Gastroesophageal sphincter (tissue), 4 donors: ENCODE measurements at places on chromosomes 16 and 17. TPM values are rescaled to one million over a fixed set of nuclear protein-coding genes. Genes with fewer than 3 reads are reported as not detected.

Gene NPIPB6
- not detected for total RNA-seq

GRCh38 chr17:34474706-34475105 lies 104.7 kb upstream of the TMEM132E start:
- no peak for ATAC-seq

DNA sequence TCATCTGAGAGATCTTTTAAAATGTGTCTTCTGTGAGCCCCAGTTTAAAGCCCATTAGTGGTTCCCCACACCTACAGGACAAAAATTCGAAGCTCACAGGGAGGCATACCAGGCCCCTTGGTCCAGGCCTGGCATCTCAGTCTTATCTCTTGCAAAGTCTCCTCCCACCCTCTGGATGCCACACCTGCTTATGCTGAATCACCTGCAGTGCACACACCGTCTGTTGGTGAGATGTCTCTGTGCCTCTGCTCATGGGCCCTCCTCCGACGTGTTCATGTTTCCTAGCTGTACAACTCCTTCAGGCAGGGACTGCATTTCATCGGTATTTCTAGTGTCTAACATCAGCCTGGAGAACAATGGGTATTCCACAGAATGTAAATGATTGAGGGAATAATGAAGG lies 41.6 kb downstream of the RNF157 start:
- ATAC-seq = no peak

DNA sequence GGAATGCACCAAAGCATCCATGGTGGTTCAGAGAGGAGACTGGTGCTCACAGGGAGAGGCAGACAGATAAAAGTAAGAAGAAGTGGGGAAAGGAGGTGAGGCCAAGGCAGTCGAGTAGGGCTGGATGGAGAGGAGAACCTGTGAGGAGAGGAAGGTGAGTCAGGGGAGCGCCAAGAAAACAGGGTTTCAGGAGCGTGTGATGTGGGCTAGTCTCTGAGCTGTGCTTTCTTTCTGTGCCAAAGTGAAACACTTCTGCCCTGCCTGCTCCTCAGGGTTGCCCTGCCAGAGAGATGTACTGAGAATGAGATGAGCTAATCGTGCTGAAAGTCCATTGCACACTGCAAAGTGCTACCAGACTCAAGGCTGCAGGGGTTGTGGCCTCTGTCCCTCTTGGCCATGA lies 310.7 kb upstream of the CCL2 start:
- no peak for ATAC-seq

- ATAC-seq = no peak
Observed at GRCh38 chr17:1512351-1512750, 4.1 kb downstream of the INPP5K start.

Gene KRT20
- not detected for total RNA-seq

GRCh38 chr17:17028878-17029535 lies 13.2 kb upstream of the MPRIP start:
- ATAC-seq = no peak

GRCh38 chr16:1778200-1779179 lies 3.9 kb downstream of the SPSB3 start:
- ATAC-seq = no peak

Gene FSCN2
- 1.1 TPM for total RNA-seq

Gene VAT1L
- total RNA-seq = 2.2 TPM

DNA sequence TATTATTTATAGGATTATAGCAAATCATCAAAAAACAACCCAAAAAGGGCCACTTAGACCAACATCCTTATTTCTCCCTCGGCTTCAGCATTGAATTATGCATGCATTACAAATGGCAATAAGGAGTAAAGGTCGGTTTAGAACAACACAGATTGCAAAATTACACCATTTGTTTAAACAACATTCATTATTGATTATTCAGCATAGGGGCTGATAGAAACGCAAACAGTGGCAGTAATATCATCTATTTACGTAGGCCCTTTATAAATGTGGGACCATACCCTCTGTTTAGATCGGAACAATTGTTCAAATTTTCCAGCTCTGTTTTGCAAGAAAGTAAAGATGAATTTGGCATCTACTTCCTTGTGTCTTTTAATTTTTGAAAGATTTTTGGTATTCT lies 153.3 kb downstream of the WWOX start:
- no peak for ATAC-seq

GRCh38 chr16:21619765-21620425 lies 20.5 kb downstream of the METTL9 start:
- no peak for ATAC-seq

DNA sequence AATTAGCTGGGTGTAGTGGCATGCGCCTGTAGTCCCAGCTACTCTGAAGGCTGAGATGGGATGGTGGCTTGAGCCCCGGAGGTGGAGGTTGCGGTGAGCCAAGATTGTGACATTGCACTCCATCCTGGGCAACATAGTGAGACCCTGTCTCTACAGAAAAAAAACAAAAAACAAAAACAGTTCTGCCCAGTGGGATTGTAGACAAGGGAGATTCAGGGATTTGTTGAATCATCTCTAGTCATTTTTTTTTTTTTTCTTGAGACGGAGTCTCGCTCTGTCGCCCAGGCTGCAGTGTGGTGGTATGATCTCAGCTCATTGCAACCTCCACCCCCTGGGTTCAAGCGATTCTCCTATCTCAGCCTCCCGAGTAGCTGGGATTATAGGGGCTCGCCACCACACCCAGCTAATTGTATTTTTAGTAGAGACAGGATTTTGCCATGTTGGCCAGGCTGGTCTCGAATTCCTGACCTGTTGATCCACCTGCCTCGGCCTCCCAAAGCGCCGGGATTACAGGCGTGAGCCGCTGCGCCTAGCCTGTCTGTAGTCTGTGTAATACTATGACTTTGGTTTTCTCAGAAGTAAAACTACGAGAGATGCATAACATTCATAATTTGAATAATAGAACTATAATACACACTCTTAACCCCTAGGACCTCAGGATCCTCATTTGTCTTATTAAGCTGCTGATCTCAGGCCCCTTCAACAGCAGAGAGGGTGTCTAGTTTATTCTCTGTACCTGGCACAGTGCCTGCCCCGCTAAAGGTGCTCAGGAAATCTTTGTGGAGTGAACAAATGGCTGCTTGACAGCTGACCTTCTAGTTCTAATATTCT lies 1.4 kb downstream of the TEN1 start:
- ATAC-seq = no peak
